ENCODE measurements at places on chromosomes 6 and 20.

- DNase-seq: no peak
These were observed 122.5 kb upstream of the TIAM2 start for GRCh38 chr6:154872542-154873114.

GRCh38 chr6:44558832-44559251, 171.3 kb downstream of the CDC5L start:
- no peak for DNase-seq

DNA sequence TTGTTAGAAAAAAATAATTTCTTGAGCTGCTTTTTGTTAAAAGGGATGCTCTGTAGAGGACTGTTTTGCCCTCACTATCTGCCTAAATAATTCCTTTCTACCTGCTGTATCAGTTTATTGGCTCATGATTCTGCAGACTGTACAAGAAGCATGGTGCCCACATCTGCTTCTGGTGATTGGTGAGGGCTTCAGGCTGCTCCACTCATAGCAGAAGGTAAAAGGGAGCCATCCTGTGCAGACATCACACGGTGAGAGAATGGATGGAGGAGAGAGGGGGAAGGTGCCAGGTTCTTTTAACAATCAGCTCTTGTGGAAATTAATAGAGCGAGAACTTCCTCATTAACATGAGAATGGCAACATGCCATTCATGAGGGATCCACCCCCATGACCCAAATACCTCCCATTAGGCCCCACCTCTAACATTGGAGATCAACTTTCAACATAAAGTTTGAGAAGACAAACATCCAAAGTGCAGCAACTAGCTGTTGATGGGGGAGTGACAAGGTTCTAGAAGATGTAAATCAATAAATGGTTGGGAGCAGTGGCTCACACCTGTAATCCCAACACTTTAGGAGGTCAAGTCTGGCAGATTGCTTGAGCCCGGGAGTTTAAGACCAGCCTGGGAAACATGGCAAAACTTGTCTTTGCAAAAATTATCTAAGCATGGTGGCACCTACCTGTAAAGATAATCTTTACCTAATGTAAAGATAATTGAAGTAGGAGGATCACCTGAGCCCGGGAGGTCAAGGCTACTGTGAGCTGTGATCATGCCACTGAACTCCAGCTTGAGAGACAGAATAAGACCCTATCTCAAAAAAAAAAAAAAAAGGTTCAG, 15.7 kb upstream of the AHCY start:
- no peak for DNase-seq

GRCh38 chr6:170134031-170134470, 156.8 kb downstream of the DLL1 start:
- no peak for DNase-seq

DNA sequence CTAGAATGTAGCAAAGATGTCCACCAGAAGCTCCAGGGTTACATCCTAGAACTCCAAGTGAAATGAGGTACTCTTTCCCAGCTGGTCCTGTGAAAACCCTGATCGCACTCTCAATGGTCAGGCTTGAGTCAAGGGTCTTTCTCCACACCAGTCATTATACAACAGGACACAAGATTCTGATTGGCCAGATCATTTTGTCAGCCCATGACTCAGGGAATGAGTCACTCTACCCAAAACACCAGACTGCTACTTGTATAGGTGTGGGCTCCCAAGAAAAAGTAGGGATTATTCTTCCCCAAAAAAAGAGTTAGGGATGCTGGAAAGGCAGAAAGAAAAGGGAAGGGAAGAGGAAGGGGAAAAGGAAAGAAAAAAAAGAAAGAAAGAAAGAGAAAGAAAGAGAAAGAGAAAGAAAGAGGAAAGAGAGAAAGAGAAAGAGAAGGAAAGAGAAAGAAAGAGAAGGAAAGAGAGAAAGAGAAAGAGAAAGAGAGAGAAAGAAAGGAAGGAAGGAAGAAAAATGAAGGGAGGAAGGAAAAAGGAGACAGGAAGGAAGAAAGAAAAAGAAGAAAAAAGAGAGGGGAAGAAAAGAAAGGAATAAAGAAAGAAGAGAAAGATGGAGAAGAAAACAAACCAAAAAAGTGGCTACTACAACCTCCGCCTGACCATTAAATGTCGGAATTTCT, 30.5 kb downstream of the ANKEF1 start:
- no peak for DNase-seq

DNA sequence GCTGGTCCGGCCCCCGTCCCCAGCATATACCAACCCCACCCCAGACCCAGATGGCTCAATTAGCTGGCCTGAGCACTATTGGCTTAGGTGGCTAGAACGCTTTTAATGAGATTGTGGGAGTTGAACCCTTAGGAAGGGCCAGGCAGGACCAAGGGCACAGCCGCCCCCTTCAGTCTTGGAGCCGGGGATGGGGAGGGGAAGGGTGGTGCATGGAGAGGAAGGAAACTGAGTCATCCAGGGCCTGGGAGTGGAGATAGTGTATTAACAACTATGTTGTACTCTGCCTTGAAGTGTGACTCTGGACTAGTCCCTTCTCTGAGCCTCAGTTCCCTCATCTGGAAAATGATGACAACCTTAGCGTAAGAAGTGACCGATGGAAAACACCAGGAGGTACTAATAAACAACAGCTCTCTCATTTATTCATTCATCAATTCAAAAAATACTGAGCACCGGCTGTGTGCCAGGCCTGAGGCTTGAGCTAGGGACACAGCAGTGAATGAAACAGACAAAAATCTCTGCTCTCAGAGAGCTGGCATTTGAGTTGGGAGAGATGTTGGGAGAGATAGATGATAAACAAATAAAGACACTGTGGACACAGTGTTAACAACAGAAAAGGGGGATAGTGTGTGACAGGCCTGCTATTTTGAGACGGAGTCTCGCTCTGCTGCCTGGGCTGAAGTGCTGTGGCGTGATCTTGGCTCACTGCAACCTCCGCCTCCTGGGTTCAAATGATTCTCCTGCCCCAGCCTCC, 11.5 kb downstream of the PEDS1 start:
- no peak for DNase-seq

GRCh38 chr6:75263401-75263750, 19.8 kb upstream of the COX7A2 start:
- no peak for DNase-seq

GRCh38 chr6:147278891-147279290, 74.7 kb downstream of the STXBP5 start:
- DNase-seq: no peak

DNA sequence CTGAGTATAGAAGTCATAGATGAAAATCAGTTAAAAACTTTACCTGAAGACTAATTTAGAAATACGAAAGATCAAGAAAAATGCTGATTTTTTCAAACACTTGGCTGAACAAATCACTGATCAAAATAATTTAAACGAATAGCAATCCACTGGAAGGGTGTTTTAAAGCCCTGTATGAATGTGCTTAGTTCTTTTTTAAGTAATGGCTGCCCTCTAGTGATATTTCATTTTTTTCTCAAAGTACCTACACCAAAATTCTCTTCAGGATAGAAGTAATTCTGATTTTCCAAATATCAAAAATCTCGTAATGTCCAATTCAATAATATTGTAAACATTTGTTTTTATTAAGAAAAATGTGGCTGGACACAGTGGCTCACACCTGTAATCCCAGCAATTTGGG, 32.5 kb downstream of the AKAP7 start:
- DNase-seq: no peak

DNA sequence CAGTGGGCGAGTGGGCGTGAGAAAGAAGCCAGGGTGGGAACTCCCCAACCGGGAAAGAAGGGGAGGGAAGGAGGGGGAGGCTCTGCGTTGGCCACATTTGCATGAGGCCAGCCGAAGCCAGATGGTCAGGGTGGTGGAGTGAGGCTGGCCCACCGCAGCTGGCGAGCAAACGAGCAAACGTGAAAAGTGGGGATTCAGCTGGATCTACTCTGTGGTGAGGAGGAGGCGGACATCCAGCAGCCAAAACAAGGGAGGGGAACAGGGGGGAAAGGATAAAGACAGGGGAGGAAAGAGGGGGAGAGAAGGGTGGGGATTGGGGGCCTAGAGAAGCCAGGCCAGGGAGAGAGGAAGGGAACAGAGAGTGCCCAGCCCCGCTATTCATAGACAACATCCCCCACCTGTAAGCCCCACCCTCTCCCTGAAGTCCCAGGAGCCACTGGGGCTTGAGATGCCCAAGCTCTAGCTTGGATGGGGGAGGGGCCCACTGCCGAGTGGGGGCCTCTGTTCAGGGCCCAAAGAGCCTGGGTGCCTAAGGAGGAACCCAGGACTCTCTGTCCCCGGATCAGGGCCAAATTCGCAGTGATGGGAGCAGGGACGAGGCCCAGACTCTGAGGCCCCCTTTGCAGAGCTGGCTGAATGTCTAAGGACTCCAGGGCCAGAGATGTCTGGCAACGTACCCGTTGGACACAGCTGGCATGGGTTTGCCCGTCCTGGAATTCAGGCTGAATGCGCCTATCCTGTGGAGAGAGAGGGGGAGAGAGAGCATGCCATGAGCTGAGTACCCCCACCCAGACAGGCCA, 45.1 kb downstream of the CPNE5 start:
- DNase-seq: peak; percentile 71

GRCh38 chr20:37095108-37095598, 644 bp downstream of the RBL1 start:
- DNase-seq: peak; percentile 33

DNA sequence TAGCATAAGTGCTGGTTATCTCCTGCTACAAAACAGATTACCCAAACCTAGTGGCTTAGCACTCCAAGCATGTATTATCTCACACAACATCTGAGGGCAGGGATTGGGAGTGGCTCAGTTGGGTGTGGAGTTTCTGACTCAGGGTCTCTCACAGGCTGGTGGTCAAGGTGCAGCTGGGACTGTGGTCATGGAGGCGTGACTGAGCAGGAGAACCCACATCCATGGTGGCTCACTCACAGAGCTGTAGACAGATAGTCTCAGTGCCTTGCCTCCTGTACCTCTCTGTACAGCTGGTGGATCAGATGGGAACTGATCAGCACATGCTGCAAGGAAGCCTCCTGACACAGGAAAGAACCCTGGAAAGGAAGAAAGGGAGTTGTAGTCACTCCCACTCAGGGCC, 83.1 kb upstream of the CST7 start:
- no peak for DNase-seq

GRCh38 chr20:40582531-40582930, 106.5 kb downstream of the MAFB start:
- no peak for DNase-seq

DNA sequence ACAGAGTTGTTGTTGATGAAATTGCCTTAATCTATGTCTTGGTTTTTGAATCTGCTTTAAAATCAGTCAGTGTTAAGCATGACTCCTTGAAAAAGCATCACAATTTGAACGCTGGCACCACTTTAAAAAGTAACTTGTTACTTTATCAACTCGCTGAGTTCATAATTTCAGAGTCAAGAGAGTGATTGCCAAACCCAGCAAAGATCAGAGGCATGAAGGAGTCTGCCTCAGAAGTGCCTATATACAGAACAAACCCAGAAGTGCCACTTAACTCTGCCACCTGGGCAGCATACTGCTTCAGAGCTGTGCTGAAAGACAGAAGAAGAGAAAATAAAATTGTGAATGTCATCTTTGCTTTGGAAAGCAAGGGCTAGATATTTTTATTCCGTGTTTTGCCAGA, 73.6 kb upstream of the HCRTR2 start:
- DNase-seq: no peak

GRCh38 chr20:36496707-36497669, 44.3 kb upstream of the MYL9 start:
- no peak for DNase-seq

GRCh38 chr6:21496706-21497105, 96.8 kb upstream of the SOX4 start:
- no peak for DNase-seq

GRCh38 chr6:3946778-3947177, 97.6 kb downstream of the FAM50B start:
- no peak for DNase-seq

DNA sequence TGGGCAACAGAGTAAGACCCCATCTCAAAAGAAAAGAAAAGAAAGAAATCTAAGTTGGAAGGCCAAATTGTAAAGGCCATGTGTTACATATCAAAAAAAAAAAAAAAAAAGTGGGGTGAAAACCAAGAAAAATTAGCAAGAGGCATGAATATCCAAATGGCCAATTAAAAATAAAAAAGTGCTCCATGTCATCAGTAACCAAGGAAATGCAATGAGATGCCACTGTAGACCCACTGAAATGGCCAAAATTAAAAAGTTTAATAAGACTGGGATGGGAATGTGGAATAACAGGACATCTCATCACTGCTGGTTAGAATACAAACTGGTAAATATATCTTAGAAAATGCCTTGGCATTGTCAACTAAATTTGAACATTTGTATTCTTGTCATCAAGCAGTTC, 30.1 kb upstream of the BCLAF1 start:
- DNase-seq: no peak

DNA sequence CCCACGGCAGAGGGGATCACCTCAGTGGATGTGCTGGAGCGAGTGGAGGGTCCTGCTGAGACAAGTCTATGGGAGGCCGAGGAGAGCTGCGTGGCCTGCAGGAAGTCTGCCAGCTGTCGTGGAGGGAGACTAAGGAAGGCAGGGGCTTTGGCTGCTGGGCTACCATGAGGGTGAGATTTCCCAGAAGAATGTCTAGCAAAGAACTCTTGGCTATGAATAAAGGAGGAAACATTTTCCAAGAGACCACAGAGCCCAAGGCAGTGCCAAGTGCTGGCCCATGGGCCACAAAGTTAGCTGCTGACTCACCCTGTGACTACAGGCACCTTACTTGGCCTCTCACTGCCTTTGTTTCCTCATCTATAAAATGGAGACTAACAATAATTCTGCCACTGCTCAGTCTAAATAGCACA, 73.4 kb downstream of the PRDM1 start:
- no peak for DNase-seq

DNA sequence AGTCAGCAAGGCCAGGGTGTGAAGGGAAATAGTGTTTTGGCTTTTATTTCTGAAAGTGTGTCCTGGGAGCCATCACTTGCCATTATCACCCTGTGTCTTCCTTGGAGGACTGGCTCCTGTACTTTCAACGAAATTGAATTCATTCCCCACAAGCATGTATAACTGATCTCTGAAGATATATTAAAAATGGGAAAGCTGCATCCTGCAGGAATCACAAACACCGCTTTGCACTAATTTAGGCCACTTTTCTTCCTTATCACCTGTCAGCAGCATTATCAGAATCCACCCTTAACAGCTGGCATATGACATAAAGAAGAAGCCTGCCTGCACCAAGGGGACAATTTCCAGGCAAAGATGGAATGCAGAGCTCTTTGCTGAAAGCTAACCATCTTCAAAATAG, 56.2 kb downstream of the LAMP5 start:
- DNase-seq: no peak

- peak; percentile 80 for DNase-seq
These were observed 26.6 kb downstream of the RIN2 start for GRCh38 chr20:19784511-19785172.

GRCh38 chr20:36070451-36070850, 84.1 kb upstream of the EPB41L1 start:
- DNase-seq: no peak

- no peak for DNase-seq
These were observed 83.4 kb downstream of the TSHZ2 start for GRCh38 chr20:53055367-53056067.

DNA sequence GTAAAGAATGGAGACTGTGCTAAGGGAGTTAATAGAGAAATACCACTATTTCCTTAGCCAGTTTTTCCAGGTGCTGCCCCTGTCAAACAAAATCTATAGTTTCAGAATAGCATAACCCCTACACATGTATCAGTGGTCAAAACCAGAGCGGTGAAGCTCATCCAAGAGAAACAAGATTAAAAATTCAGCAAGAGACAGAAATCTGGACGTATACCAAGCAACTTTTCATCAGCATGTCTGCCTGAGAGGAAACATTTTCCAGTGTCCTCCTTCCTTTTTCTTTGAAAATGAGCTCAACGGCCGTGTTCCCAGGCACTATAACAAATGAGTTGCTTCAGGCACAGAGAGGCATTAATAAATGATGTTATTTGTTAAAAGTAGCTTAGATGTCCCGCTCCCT, 416.5 kb downstream of the BCKDHB start:
- no peak for DNase-seq
